MV-4-11 (cell line): ENCODE measurements at places on chromosomes 13 and 19.

GRCh38 chr13:98576200-98576945 lies 534 bp downstream of the STK24 start:
- DNase-seq = no peak

DNA sequence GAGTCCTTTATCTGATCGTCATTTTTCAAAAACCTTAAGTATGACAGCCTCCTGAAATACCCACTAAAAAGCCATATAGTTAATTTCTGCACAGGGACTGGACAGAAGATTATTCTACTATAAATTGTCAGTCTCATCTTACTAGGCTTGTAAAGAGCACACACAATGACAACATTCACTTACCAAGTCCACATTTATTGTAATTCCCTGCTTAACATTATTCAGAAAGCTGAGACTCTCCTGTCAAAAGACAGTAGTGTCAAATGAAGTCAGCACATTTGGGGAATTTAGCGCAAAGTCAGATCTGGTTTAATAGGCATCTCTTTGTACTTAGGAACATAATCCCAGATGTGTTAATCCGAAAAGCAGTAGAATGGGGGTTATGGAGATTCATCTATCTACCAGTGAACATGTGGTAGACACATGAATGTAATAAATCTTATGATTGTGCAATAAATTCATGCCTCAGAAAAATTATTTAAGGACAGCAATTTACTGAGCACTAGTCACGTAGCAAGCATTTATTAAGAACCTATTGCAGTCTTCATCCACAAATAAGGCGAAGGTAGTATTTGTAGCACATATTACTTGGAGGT lies 224.6 kb upstream of the GPC6 start:
- no peak for DNase-seq

DNA sequence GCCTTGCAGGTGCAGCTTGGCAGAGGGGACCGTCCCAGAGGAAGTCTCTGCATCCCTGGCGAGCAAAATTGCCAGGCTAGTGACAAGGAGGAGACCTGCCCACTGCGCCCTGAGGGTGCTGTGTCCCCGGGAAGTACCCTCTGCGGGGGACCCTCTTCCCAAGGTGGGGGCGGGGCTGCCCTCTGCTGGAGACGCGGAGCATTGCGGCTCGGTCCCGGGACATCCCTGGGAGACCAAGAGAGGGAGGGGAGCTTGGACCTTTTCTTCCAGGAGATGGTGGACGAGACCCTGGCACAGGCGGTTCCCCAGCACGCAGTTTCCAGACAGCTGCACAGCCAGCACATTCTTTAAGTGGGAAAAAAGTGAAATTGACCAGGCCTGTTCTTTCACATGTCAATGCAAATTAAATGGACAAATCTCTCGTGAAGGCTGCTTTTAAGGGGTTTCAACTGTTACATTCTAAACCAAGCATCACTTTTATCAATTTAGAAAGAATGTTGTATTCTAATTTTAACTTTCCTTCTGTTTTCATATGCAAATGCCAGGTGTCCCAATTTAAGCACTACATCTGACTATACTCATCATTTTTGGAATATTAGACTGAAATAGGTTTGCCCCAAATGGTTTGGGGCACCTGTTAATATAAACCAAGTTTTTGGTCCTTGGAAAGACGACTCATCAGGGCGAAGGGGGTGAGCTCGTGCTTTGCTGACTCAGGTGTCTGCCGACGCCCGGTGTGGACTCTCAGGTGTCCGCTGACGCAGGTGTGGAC lies 60.7 kb downstream of the MCF2L start:
- no peak for DNase-seq

DNA sequence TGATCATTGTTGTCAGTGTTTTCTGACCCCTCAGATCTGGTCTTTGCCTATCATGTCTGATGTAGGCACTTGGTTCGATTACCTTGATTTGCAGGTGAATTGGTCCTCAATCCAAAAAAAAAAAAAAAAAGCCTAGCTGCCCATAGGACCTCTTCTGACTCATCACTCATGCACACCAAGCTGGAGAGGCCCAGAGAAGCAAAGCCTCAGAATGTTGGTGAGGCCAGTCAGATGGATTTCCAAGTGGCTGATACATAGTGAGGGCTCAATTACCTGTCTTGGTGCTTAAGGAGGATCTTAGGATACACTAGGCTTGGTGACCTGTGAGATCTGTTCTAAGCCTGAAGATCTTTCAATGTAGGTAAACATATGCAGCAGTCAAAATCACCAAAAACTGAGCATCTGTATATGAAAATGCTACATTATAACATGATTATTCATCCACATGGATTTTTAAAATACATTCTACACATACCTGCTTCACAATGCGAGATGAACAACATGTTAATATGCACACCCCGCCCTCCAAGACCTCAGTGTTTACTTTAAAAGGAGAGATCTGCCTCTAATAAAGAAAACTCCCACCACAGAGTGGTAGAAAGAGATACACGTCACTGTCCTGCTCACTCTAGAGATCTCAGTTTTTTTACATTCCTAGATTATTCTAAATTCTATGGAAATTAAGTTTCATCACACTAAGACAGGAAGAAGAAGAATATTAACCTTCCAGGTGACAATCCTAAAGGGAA lies 79.9 kb upstream of the RAP2A start:
- DNase-seq = no peak

DNA sequence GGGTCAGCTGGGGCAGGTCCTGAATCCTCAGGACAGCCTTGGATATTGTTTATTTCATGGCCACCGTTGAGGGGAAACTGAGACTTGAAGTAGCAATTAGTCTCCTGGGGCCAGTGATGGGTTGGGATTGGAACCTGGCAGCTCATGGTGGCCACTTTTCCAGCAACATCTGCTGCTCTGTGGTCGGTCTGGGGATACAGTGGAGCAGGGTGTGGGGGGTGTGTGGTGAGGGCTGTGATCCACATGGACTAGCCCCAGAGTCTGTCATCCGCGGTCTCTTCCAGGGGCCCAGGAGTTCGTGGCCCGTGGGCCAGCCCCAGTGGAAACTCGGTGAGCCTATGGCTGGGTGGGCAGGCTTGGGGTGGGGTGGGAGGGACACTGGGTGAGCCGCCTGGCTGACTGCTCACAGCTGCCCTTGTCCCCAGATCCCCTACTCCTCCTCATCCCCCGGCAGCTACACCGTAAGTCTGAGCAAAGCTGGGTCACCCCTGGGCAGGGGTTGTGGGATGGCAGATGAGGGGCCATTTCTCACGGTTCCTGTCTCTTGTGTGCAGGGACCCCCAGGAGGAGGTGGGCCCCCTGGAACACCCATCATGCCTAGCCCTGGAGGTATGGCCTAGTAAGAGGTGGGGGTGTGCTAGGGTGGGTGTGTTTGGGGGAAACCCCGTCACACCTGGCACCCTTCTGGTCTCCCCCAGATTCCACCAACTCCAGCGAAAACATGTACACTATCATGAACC lies 5.5 kb downstream of the ISYNA1 start:
- no peak for DNase-seq

- DNase-seq = no peak
These were observed 617.2 kb upstream of the GPC6 start for GRCh38 chr13:92609376-92609775.

- no peak for DNase-seq
These were observed 856.7 kb downstream of the PCDH17 start for GRCh38 chr13:58488251-58488650.

DNA sequence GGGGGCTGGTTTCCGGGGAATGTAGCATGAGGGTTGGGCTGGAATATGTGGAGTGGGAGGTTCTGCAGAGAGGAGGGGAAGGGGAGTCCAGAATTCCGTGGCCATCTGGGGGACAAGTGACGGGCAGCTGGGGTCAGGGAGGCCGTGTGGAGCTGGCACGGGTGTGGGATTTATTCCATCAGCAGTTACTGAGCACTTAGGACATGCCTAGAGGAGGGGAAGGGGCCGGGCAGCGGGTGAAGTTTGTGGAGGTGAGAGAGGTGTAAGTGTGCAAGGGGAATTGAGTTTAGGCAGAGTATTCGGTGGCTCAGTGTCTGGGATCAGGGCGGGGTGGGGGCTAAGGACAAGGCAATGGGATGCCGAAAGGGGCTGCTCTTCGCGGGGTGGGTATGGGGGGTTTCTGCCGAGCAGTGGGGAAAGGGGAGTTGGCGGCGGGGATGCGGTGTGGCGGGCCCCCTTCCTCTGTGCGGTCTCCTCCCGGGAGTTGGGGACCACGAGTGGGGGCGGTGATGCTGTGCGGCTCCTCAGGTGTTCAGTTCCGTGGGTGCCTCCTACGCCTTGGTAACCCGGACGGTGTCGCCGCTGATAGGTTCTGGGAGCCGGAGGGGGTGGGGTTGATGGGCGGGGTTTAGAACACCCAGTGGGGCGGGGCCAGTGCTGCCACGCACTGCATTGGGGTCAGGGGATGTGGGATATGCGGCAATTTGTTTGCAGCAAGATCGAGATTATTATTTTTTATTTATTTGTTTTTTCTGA lies 5.4 kb downstream of the CCDC61 start:
- no peak for DNase-seq

- DNase-seq = no peak
These were observed 21.5 kb downstream of the SHC2 start for GRCh38 chr19:439167-439900.

- DNase-seq = peak; percentile 45
These were observed 21.7 kb upstream of the CALM3 start for GRCh38 chr19:46579361-46579879.

DNA sequence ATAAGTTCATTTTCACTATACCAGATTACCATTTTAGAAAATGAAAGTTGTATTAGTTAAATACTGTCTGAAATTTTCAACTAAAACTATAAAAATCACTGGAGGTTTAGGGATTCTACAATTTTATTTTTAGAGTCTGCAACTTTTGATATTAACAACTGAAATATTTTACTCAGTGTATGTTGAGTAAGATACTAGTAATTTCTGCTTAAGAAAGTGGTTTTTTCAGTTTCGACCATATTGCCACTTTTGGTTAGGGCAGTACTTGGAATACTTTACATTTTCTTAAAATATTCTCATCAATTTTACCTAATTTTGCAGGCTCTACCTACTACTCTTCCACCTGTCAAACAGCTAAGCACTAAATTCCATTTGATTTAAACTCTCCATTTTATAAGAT lies 59.6 kb downstream of the KCNRG start:
- DNase-seq = no peak

GRCh38 chr19:38134540-38135149 lies 89.4 kb downstream of the DPF1 start:
- peak; percentile 28 for DNase-seq

DNA sequence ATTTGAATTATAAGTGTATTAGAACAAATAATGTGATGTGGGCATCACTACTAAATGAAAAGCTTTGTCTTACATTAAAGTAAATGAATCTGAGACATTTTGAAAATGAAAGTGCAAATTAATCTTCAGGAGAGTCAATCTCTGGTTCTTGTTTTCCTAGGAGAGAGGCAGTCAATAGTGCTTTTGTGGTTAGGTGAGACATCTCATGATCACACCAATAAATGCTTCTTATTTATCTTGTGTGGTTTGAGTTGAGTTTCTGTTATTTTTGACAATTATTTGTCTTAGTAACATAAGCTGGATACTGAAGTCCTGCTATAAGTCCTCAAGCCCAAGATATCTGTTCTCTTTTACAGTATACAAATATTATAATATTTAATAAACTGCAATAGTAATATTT lies 1378.0 kb upstream of the PCDH9 start:
- no peak for DNase-seq

DNA sequence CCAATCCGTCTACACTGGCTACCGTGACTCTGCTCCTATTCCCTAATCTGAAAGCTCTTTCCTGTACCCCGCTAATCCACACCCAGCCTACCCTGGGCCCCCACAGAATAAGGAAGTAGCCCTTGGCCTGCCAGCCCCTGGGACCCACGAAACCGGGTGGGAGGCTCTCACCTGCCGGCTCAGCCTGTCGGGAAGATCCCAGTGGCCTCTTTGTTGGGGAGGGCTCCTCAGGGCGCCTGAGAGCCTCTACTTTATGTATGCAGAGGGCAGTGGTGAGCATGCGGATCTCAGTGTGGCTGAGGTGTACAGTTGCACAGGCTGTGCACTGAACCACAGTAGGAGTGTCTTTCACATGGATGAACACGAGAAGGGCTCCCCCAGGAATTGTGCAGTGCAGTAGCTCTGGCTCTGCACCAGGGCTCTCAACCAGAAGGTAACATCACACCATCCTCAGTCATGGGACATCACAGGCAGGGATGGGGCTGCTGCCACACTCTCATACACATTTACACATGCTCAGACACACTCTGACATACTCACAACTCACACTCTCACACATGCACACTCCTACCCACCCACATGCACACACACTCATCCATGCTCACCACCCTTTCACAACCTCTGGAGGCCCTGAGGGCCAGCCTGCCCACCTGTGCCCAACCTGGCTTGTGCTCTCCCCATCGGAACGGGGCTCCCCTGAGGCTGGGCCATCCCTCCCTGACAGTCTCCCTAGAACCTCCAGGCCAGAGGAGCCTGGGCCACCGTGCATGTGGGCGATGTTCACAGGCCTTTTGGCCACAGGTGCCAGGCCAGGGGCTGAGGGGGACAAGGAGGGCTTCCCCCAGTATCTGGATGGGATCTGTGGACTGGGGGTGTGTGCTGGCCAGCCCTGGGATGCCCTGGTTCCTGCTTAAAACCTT lies 135.0 kb downstream of the URI1 start:
- DNase-seq = no peak

DNA sequence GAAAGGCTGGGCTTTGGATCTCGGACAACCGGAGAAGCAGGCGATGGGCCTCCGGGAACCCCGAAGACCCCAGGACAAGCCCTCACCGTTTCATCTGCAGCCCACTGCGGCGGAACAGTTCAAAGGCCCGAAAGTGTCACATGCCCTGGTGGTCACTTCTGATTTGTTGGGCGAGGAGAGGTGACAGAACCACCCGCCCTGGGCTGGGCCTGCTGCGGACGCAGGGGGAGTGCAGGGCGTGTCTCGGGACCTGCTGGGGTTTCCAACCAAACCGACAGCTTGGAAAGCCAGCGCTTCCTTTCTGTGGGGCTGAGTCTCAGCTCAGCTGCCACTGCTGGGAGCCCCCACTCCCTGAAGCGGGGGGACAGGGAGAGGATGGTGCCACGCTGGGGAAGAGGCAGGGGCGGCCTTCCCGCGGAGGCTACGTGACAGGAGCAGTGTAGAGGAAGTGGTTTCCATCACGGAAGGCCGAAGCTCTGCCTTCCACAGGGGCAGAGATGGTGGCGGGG lies 22.8 kb upstream of the ZBTB7A start:
- peak; percentile 91 for DNase-seq

- no peak for DNase-seq
These were observed 373.5 kb downstream of the KCTD12 start for GRCh38 chr13:76512721-76513145.

GRCh38 chr19:51417810-51418157 lies 342 bp upstream of the SIGLEC10 start:
- no peak for DNase-seq

GRCh38 chr19:40190891-40191835 lies at the start of gene MAP3K10:
Gene MAP3K10, plus strand, starts transcription at chr19:40191426. Its CDS starts 606 bp downstream, at chr19:40192032.
- DNase-seq = peak; percentile 78

DNA sequence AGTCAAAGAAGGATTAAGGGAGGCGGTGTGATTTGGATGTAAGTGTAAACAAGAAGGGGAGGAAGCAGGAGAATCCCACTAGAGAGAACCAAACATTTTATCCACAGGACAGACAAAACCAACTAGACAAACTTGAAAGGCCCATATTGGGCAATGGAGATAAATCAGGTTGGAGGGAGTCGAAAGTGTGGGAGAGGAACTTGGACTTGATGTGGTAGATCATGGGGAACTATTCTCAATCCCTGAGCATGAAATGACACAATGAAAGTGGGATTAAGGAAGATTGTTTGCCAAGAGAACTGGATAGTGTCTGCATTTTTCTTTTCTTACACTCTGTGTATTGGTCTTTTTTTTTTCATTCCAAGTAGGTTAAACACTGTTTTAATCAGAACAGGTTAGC lies 17.9 kb downstream of the GPR183 start:
- DNase-seq = peak; percentile 91
